ENCODE measurements at places on chromosomes 6 and 20. TPM values are rescaled to one million over a fixed set of nuclear protein-coding genes. Genes with fewer than 3 reads are reported as not detected.

The PGK2 gene
- not detected for polyA plus RNA-seq

The TAGAP gene
- not detected for polyA plus RNA-seq

The SLC52A3 gene
- not detected for polyA plus RNA-seq

The EYS gene
- polyA plus RNA-seq, result 0.04 TPM

The ELOVL2 gene
- 0.21 TPM for polyA plus RNA-seq

The HLA-DMB gene
- polyA plus RNA-seq, result not detected

The POM121L2 gene
- not detected for polyA plus RNA-seq

The PTCHD4 gene
- polyA plus RNA-seq, result 2.1 TPM

The CST4 gene
- not detected for polyA plus RNA-seq

The NOTCH4 gene
- polyA plus RNA-seq, result 0.40 TPM

The PNPLA1 gene
- polyA plus RNA-seq, result not detected

The AIF1 gene
- polyA plus RNA-seq, result not detected

The MYCT1 gene
- 0.02 TPM for polyA plus RNA-seq

The GSTA5 gene
- not detected for polyA plus RNA-seq

The SCAF8 gene
- 18.4 TPM for polyA plus RNA-seq

The PRL gene
- polyA plus RNA-seq, result not detected

The LTA gene
- not detected for polyA plus RNA-seq

The ABHD16B gene
- polyA plus RNA-seq, result not detected

The DSP gene
- 11.0 TPM for polyA plus RNA-seq

The MROH8 gene
- 2.7 TPM for polyA plus RNA-seq

The MRPS18B gene
- 58.7 TPM for polyA plus RNA-seq

The NNAT gene
- polyA plus RNA-seq, result not detected

The DAAM2 gene
- 39.7 TPM for polyA plus RNA-seq

The EEF1A2 gene
- polyA plus RNA-seq, result 8.3 TPM

The LST1 gene
- polyA plus RNA-seq, result 0.18 TPM

The MMP24 gene
- 2.3 TPM for polyA plus RNA-seq

The OR2B6 gene
- not detected for polyA plus RNA-seq

The LY6G6C gene
- not detected for polyA plus RNA-seq

The NFATC2 gene
- 0.12 TPM for polyA plus RNA-seq

The TOMM6 gene
- 157 TPM for polyA plus RNA-seq

The REPS1 gene
- 29.9 TPM for polyA plus RNA-seq

The RSPH4A gene
- polyA plus RNA-seq, result 0.09 TPM

The PTPRK gene
- 18.5 TPM for polyA plus RNA-seq

The KIF25 gene
- not detected for polyA plus RNA-seq

The EFCAB8 gene
- polyA plus RNA-seq, result not detected

The PAX1 gene
- not detected for polyA plus RNA-seq

The SLC16A10 gene
- not detected for polyA plus RNA-seq

The OPRL1 gene
- 0.97 TPM for polyA plus RNA-seq

The SYCP2 gene
- polyA plus RNA-seq, result 1.2 TPM

The MYBL2 gene
- 6.4 TPM for polyA plus RNA-seq

The ROS1 gene
- 0.29 TPM for polyA plus RNA-seq

The SMPDL3A gene
- polyA plus RNA-seq, result 10.4 TPM

The PLG gene
- polyA plus RNA-seq, result not detected

The CTCFL gene
- not detected for polyA plus RNA-seq

The TNF gene
- polyA plus RNA-seq, result not detected

The SPATS1 gene
- not detected for polyA plus RNA-seq

The MAP7 gene
- 0.45 TPM for polyA plus RNA-seq

The C20orf202 gene
- polyA plus RNA-seq, result not detected

The AGER gene
- polyA plus RNA-seq, result 2.6 TPM

The MCCD1 gene
- polyA plus RNA-seq, result not detected

The PRSS35 gene
- 0.58 TPM for polyA plus RNA-seq

The CLPSL1 gene
- not detected for polyA plus RNA-seq

The MLN gene
- not detected for polyA plus RNA-seq

The OR2J3 gene
- polyA plus RNA-seq, result not detected

The ZSCAN12 gene
- 2.9 TPM for polyA plus RNA-seq

Data from BJ (cell line).